ENCODE measurements at places on chromosomes 5 and 9.

GRCh38 chr5:34502581-34502980 is 153.5 kb upstream of the RAI14 start:
- DNase-seq: no peak

DNA sequence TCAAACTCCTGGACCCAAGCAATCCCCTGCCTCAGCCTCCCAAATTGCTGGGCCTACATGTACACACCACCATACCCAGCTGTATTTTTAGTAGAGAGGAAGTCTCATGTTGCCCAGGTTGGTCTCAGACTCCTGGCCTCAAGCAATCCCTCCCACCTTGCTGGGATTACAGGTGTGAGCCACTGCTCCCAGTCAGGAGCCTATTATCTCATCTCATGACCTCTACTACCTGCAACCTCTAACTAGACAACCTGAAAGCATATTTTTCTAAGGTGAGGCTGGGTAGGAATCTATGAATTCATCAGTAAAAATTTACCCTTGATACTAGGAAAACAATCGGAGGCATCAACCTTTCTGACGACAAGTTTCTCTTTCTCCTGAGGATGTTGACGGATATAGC is 10.0 kb downstream of the FAM13B start:
- no peak for DNase-seq

DNA sequence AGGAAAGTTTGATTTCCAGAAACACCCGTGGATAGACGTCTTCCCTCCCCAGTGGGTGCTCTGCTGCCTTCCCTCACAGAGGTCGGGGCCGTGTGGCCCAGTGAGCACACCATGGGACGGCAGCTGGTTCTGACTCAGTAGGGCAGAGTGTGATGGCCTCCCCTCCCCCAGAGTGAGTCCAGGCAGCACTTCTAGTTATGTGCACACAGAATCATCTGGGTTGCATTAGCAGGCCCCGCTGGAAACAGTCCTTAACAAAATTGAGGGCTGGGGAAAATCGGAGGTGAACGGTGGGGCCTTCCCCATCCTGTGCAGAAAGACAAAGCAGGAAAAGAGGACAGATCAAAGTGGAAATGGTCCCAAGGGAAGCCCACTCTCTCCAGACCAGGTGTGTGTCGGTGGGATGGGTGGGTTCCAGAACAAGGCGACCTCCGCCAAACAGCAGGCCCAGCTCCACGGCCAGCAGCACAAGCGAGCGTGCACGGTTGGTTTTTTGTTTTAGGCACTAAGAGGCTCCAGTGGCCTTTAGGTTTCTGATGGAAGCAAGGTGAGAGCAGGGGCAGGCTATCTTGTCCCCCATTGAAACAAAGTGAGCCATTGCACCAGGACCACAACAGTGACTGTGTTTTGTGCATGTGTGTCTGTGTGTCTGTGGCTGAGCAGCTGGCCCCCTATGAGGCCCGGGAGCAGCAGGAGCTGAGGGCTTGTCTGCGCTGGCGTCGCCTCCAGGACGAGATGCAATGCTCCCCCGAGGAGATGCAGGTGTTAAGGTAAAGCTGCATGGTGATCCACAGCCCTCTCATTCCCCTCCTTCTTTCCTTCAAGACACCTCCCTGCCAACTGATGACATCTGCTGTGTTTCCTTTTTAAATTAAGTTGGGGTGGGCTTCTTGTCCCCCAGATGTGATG is 201.5 kb downstream of the AOPEP start:
- DNase-seq: no peak

DNA sequence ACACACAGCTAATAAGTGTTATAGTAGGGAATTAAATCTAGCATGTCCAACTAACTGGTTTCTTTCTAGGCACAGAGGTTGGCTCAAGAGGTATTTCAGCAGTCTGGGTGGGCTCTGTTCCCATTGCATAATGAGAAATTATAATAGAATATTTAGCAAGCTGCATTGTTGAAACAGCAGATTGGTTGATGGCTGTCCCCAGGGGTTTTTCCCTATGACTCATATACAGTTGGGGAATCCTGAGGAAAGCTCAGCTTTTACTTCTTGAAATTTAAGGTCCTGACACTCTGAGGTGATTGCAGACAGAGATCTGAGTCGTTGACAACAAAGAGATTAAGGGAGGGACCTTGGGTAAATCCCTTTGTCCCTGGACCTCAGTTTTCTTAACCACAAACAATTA is 38.3 kb upstream of the TNFSF8 start:
- DNase-seq: no peak

DNA sequence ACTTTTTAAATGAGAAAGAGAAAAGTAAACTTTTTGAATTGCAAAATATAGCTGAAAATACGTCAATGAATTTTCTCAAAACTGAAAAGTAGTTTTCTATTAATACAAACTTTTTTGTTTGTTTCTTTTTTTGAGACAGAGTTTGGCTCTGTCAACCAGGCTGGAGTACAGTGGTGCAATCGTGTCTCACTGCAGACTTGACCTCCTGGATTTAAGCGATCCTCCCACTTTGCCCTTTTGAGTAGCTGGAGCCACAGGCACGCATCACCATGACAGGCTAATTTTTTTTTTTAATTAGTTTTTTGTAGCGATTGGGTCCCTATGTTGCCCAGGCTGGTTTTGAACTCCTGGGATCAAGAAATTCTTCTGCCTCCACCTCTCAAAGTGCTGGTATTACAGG is 610.4 kb downstream of the ELAVL2 start:
- DNase-seq: no peak

GRCh38 chr5:129906177-129906887 is 2.1 kb downstream of the CHSY3 start:
- DNase-seq: no peak

- no peak for DNase-seq
These were observed 25.4 kb downstream of the HMHB1 start for GRCh38 chr5:143837306-143837848.

GRCh38 chr5:80759866-80760577 is 105.2 kb upstream of the DHFR start:
- no peak for DNase-seq

- peak; percentile 67 for DNase-seq
These were observed 59.6 kb downstream of the C9orf152 start for GRCh38 chr9:110148384-110148783.

- DNase-seq: no peak
These were observed 73.0 kb downstream of the KIF24 start for GRCh38 chr9:34256104-34256503.

DNA sequence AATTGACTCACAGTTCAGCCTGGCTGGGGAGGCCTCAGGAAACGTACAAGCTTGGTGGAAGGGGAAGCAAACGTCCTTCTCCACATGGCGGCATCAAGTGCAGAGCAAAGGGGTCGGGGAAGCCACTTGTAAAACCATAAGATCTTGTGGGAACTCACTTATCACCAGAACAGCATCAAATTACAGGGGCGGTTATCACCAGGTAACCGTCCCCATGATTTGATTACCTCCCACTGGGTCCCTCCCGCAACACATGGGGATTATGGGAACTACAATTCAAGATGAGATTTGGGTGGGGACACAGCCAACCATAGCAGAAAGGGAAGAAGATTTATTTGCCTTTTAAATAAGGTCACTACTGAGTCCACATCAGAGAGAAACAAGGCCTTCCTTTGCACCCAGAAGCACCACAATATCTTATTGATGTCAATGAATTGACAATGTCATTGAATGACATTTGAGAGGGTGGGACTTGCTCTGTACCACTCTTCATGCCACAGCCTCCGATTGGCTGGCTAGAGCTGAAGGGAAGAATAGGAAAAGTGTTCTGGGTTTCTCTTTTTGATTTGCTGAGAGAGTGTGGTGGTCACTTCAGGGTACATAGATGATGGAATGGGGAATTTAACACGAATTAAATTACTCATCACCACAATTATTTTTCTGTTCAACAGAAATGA is 11.0 kb downstream of the SKP2 start:
- DNase-seq: no peak

GRCh38 chr5:76177978-76178377 is 94.8 kb downstream of the SV2C start:
- DNase-seq: no peak

All from GM06990 (cell line).